ENCODE measurements at places on chromosomes 11 and 22. TPM values are rescaled to one million over a fixed set of nuclear protein-coding genes. Genes with fewer than 3 reads are reported as not detected.

The SERPINH1 gene
- 409 TPM for total RNA-seq

The FZD4 gene
- 112 TPM for total RNA-seq

The OOSP1 gene
- not detected for total RNA-seq

The OR8D1 gene
- total RNA-seq: not detected

The ISX gene
- total RNA-seq: not detected

The KCNA4 gene
- not detected for total RNA-seq

The IRF7 gene
- 12.3 TPM for total RNA-seq

The ACRV1 gene
- total RNA-seq: not detected

The HPX gene
- 2.1 TPM for total RNA-seq

The PATE2 gene
- not detected for total RNA-seq

The GRK2 gene
- total RNA-seq: 62.3 TPM

The YDJC gene
- total RNA-seq: 23.8 TPM

The LMO1 gene
- not detected for total RNA-seq

The SIAE gene
- total RNA-seq: 15.1 TPM

The HYOU1 gene
- 302 TPM for total RNA-seq
